ENCODE measurements at places on chromosomes 6 and 20. TPM values are rescaled to one million over a fixed set of nuclear protein-coding genes. Genes with fewer than 3 reads are reported as not detected.

GRCh38 chr6:25016014-25016720 lies 80.4 kb upstream of the RIPOR2 start:
- H3K27ac ChIP-seq: no peak overlapping the region
- H3K27me3 ChIP-seq: no peaks in the 10 kb centered on the region
- no peak for DNase-seq
- H3K4me3 ChIP-seq: no peak overlapping the region

DNA sequence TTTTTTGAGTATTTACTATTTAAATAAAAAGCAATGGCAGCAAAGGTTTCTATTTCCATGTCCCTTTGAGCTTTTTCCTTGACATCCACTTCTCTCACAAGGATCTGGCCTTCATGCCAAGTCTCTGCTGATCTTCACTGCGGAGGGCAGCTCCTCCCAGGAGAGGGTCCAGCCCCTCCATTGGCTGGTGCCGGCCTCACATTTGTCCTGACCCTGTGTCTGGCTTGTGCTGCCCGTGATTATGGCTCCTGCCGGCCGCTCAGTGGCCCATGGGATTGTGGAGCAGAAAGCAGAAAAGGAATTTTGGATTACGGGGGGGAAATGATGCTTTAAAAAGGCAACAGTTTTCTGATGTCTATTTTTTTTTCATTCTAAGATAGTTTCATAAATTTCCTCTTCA lies 31.2 kb upstream of the PDE7B start:
- H3K4me1 ChIP-seq: peaks cover 7% of the 10 kb centered on the region
- H3K27me3 ChIP-seq: no peaks in the 10 kb centered on the region
- no peak for DNase-seq
- no peaks in the 10 kb centered on the region for H3K36me3 ChIP-seq

GRCh38 chr20:34579191-34579978 lies 20.9 kb downstream of the MAP1LC3A start:
- no peak overlapping the region for H3K27ac ChIP-seq
- H3K27me3 ChIP-seq: no peaks in the 10 kb centered on the region
- H3K4me1 ChIP-seq: peaks cover 17% of the 10 kb centered on the region
- no peak overlapping the region for H3K4me3 ChIP-seq

DNA sequence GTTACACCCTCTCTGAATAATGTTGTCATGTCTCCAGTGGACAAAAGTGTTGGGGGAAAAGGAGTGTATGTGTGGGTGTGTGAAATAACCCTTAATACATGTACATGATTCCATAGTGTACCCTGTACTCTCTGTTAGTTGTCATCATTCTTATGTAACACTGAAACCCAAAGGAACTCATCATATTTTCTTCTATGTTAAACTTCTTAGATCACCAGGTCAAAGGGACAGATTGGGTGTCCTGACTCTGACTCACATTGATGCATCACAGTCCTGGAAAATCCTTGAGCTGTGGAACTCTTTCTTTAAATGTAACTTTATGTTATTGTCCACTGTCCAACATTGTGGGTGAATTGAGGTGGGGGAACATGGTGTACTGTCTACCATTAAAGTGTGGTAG lies 350.5 kb downstream of the DHX35 start:
- no peaks in the 10 kb centered on the region for H3K36me3 ChIP-seq
- no peak for DNase-seq
- no peaks in the 10 kb centered on the region for H3K4me1 ChIP-seq
- no peak overlapping the region for H3K27ac ChIP-seq

- no peaks in the 10 kb centered on the region for H3K36me3 ChIP-seq
- no peak overlapping the region for H3K27ac ChIP-seq
- no peak overlapping the region for H3K4me3 ChIP-seq
Observed at GRCh38 chr6:35195120-35195780, 18.5 kb upstream of the SCUBE3 start.

The CRISP2 gene
- not detected for total RNA-seq

DNA sequence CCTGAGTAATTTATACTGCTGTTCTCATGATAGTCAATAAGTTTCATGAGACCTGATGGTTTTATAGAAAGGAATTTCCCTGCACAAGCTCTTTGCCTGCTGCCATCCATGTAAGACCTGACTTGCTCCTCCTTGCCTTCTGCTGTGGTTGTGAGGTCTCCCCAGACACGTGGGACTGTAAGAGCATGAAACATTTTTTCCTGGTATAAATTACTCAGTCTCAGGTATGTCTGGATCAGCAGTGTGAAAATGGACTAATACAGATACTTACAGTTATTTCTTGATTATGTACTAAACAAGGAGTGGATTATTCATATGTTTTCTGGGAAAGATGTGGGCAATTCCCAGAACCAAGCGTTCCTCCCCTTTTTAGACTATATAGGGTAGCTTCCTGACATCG lies 1.9 kb upstream of the TRIM38 start:
- no peaks in the 10 kb centered on the region for H3K27me3 ChIP-seq
- peaks cover 32% of the 10 kb centered on the region for H3K4me1 ChIP-seq
- H3K27ac ChIP-seq: no peak overlapping the region
- peaks cover 38% of the 10 kb centered on the region for H3K36me3 ChIP-seq

The SUMO4 gene
- 1.4 TPM for total RNA-seq
